ENCODE measurements at places on chromosomes 2 and 18. TPM values are rescaled to one million over a fixed set of nuclear protein-coding genes. Genes with fewer than 3 reads are reported as not detected.

DNA sequence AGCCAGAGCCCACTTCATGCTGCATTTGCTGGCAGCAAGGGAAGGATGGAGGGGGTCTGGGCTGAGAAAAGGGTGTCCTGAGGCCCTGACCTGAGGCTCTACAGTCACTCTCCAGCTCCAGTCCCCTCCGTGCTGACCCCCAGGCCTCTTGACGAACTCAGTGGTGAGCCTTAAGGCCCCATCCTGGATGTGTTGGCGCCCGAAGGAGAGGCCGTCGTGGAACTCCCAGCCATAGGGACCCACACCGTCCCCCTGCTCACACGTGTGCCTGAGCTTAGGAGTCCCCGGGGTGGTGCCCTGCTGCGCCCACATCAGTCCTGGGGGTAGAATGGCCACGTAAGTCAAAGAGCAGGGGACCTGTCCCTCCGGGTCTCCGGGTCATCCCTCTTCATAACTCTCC is 776 bp downstream of the MOGS start:
- DNase-seq, result no peak

GRCh38 chr2:198137733-198138132 is 333.3 kb downstream of the PLCL1 start:
- no peak for DNase-seq

DNA sequence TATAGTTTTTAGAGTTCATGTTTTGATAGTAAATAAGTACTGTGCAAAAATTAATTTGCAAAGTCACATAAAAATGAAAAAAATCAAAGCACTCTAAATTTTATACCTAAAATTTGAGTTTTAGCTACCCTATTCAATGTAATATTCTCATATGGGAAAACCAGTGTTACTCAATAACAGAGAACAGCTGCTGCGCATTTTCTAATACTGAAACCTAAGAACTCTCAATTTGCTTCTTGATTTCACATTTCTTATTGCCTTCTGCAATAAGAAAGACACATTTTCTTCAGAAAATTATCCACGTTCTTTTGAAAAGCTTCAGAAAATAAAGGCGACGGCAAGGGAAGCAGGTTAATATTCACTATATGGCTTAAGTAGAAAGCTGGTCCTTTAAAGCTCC is 199.1 kb upstream of the CCDC150 start:
- no peak for DNase-seq

HOXD13 gene
- not detected for total RNA-seq

FOXI3 gene
- not detected for total RNA-seq

CCDC150 gene
- 1.7 TPM for total RNA-seq

DNA sequence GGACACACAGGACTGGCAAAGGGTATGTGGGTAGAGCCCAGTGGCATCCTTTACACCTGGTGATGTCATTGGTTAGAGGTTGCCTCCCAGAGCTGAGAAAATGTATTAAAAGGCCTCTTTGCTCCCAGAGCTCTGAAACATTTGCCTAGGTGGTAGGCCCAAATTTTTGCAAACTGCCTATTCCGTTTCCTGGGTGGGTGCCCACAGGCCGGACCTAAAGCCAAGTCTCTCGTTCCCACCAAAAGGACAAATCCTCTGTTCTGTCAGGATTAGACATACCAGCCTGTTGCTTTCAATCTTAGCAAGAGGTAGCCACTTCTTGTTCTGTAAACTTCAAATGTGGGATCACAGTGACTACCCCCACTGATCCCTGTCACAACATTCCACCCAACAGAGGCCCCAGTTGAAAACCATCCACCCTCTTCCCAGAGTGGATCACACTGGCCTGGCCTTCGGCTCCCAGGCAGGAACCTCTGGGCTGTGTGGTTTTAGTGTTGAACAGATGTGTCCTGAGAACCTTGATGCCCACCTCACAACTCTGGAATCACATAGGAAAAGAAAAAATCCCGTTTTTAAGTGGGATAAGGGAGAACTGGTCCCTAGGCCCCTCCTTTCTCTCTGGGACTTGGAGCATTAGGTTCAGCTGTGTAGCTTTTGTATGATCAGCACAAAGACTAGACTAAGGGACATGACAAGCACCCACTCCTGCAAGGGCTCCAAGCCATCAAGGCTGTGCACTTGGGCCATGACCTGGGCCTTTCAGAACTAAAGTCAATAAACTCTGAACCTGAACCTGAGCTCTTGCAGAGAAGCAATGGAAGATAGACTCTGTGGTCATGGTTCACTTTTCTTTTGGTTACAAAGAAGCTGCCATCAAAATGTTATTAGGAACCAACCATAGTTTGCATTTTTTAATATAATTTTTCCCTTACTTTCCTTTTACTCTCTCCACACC is 211.3 kb downstream of the CYP26B1 start:
- peak; percentile 65 for DNase-seq

GRCh38 chr2:181411105-181411849 is 45.9 kb upstream of the ITGA4 start:
- no peak for DNase-seq

GRCh38 chr2:10499275-10499907 is 51.3 kb upstream of the ODC1 start:
- no peak for DNase-seq

- no peak for DNase-seq
Measured at GRCh38 chr18:60870261-60871153, 462.7 kb upstream of the CDH20 start.

DNA sequence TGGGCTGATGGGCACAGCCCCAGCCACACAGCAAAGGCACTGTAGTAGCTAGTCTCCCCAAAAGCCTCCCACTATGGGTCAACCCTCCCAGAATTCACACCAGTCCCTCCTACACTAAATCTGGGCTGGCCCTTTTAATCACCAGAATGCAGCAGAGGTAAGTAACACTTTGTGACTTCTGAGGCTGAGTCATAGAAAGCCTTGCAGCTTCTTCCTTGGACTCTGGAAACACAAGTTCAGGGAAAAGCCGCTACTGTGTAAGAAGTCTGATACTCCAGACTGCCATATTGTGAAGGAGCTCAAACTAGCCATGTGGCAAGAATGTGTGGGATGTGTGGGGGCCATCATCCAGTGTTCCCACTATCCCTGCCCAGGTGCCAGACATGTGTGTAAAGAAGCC is 19.0 kb upstream of the SIX2 start:
- DNase-seq, result no peak

DNA sequence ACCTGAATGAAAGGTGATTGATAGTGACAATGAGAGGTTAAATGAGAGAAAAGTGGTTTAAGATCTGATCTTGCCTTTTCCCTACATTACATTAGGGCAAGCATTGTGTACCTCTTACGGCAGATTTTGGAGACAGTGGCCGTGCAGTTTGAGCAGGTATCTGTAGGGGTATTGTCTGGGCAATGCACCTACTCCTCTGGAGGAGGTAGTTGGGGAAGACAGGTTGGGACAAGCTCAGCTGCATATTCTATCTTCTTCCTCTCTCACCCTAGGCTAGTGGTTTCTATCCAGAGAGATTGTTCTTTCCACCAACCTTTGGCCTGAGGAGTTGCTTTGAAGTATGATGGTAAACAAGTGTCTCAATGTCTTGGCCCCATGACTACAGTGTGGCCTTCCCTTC is 323.2 kb downstream of the CYP26B1 start:
- DNase-seq, result no peak

DNA sequence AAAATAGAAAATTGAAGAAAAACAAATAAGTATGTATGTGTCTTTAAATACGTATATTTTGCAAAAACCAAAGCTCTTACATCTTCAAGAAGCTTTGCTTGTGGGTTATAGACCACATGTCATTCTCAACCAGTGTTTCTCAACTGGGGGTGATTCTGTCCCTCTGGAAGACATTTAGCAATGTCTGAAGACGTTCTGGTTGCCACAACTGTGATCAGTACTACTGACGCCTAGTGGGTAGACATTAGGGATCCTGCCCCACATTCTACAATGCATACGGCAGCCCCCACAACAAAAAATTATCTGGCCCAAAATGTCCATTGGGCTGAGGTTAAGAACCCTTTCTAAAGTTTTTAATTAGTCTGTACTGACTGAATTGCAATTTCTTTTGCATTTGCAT is 48.4 kb downstream of the UNC50 start:
- no peak for DNase-seq
